ENCODE measurements at places on chromosomes 11 and 22.

- no peak for DNase-seq
These were observed 1.3 kb upstream of the ZNF202 start for GRCh38 chr11:123742724-123743120.

GRCh38 chr22:22953791-22954190 is 66.2 kb downstream of the IGLL5 start:
- no peak for DNase-seq

DNA sequence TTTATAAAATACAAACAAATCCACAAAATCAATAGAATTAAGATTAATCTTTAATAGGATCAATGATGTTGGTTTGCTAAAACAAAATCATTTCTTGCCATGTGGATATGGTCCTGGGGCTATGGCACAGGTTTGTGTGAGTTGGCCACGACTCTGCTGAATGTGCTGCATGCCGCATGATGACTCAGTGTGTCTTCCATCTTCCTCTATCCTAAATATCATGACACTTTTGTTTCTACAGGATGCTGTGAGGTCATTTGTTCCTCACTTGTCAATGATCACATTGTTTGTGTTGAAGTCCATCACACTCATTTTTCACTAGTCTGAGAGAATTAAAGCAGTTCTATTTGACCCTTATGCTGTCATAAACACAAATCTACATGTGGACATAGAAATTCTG is 167.2 kb upstream of the ZBED5 start:
- DNase-seq = no peak

GRCh38 chr22:38946771-38947170 is 10.6 kb upstream of the APOBEC3A start:
- no peak for DNase-seq

DNA sequence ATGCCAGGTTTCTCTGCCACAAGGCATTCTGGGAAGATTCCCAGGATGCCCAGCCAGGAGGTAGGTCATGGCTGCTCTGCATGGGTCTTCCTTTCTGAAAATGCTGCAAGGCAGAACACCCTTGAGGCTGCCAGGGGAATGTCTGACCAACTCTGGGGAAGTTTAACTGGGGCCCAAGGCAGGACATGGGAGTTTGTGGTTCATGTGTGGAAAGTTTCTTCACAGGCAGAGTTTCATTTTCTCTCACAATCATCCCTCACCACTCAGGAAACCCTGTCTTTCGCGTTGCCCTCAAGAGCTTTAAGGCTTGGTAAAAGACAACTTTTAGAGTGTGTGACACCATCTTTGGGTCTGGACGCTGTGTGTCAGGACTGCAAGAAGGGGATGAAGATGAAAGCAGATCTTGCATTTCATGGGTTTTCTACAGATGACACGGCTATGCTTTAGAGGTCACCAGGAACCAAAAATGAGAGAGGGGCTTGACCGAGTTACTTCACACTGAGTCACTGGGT is 133.5 kb downstream of the CD44 start:
- DNase-seq = peak; percentile 47
